H9 (cell line): ENCODE measurements at places on chromosomes 6 and 20.

GRCh38 chr6:170553534-170554012, 466 bp upstream of the PSMB1 start:
- DNase-seq = no peak

DNA sequence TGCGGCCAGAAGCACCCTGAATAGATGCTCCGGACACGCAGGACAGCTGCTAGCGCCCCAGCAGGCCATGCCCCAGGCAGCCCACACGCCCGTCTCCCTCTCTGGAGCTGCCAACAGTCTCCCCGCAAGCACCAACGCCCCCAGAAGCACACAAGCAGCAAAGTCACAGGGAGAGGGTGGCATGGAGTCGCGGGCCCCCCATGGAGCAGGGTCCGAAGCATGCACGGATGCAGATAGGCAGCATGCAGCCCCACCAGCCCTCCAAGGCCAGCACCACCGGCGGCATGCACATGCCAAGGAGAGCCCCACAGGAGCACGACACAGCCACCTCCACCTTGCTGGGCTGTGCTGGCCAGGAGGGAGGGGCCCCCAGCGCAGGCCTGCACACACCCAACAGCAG, 53.8 kb downstream of the KCNQ2 start:
- DNase-seq = no peak

DNA sequence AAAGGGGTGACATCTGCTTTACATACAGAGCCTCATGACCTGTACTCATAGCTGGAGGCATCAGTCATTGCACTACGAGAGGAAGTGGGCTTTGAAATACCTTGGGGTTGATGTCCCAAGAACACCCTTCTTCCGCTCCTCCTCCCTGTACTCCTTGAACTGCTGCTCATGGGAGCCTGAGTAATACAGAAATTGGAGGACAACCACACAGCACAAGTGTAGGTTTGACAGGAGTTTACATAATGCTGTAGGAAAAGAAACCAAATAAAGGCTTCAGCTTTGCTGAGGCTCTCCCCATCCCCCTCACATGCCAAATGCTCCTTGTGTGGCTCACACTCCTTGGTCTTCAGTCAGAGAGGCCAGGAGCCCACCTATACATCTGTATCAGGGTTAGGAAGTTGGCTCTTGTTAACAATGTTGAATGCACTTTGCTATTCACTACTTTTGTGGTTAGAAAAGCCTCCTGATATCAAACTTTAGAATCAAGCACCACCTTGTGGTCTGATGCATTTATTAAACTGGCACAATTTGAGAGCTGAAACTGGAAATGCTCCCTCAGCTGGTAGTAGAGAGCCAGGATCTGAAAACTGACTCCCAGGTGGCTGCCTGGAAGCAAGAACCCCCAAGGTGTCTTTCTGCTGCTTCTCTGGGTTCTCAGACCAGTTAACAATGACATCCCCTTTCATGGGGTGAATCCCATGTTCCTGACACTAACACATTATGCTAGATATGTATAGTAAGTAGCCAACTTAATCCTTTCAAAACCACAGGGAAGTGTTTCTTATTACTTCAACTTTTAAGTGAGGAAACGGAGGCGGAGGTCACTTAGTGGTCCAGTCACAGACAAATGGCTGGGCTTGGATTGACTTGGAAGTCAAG, 56.2 kb upstream of the EDN1 start:
- DNase-seq = peak; percentile 39

DNA sequence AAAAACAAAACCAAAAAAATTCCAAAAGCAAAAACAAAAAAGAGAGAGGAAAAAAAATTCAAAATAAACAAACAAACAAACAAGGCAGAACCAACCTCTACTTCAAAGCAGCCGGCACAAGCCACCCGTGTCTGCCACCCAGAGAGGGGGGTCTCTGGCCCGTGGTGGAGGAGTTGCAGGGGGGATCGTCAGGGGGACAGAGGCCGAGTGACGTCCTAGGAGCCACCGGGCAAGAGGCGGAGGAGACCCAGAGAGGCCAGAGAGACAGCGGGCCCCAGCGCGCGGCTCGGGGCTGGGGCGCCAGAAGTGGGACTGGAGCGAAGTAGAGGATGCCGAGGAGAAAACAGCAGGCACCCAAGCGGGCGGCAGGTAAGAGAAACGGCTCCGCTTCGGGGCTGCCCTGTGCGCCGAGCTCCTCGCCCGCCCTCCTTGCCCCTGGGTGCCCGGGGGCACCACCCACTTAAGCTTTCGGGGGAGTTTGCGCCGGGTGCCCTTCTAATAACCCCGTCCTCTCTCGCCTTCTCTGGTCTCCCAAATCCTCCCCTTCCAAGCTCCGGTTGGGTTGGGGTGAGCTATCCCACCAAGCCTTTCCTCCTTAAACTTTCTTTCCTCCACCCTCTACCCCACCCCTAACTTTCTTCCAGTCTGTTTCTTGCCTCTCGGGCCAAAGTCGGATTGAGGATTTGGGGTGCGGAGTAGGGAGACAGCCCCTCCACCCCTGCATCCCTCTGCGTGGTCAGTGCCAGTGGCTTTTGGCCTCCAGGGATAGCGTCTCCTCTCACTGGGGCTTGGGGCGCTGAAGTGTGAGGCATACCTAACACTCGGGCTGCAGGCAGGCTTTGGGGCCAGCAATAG, 1.0 kb downstream of the TSHZ2 start:
- peak; percentile 54 for DNase-seq

- DNase-seq = no peak
These were observed 333.2 kb downstream of the SAMD5 start for GRCh38 chr6:147841547-147842148.

DNA sequence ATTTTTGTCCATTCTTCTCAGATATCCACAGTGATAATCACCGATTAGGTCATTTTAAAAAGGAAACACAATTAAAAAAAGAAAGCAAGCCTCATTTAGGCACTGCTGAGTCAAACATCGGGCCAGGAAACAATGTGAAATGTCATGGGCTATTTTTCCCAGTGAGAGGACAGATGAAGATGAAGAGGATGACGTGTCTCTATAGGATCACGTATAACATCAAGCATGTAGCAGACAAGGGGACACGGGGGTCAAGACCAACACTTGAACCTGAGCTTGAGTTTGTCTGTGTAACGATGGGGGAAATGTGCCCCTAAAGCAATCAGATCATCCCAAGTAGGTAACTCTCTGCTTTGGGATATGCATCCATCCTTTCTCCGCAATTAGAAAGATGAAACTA, 553.2 kb downstream of the CD83 start:
- no peak for DNase-seq
